ENCODE measurements at places on chromosomes 6 and 20.

GRCh38 chr20:9195031-9195430, 126.1 kb downstream of the PLCB4 start:
- H3K4me3 ChIP-seq: no peak overlapping the region
- no peak for DNase-seq
- H3K4me1 ChIP-seq: no peaks in the 10 kb centered on the region
- no peaks in the 10 kb centered on the region for H3K27me3 ChIP-seq

DNA sequence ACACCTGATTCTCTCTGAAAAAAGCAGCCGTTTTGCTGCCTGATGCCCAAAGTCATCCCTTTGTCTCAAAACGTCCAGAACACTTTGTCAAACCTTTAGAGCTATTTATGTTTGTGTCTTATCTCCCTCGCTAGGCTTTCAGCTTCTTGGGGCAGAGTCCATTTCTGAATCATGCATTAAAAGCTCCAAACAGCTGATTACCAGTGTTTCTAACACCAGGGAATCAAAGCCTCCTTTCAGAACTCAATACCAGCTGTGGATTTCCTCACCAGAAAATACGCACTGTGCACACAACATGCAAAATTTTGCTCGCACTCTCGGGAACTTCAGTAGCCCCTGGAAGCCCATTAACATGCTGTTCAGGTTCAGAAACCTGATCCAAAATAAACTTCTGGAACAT, 333.3 kb downstream of the HACE1 start:
- H3K27me3 ChIP-seq: no peaks in the 10 kb centered on the region
- H3K36me3 ChIP-seq: no peaks in the 10 kb centered on the region
- DNase-seq: no peak
- no peaks in the 10 kb centered on the region for H3K4me1 ChIP-seq
- H3K4me3 ChIP-seq: no peak overlapping the region
- no peak overlapping the region for H3K27ac ChIP-seq

DNA sequence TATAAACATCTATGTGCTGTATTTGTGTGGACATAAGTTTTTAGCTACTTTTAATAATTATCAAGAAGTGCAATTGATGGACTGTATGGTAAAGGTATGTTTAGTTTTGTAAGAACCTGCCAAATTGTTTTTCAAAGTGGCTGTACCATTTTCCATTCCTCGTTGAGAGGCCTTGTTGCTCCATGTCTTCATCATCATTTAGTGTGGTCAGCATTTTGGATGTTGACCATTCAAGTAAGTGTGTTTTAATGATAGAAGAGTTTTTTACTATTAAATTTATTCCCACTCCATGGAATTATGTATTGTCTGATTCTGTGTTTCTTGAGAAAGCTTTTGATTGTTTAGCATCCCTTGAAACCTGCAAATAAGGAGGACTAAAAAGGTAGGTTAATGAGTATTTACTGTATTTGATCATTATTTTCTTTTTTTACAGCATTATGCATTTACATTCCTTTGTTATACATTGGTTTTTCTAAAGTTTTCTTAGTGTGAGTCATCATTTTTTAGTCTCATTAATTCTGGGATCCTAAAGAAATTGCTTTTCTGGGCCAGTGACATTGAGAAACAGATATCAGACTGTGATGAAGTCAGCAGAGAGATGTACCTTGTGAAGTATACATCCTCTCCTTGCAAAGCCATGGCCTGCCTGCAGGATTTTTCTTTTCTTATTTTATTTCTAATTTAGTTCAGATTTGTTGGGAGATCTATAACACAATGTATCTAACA, 312.8 kb upstream of the PTCHD4 start:
- H3K27ac ChIP-seq: no peak overlapping the region
- no peaks in the 10 kb centered on the region for H3K36me3 ChIP-seq
- no peaks in the 10 kb centered on the region for H3K4me1 ChIP-seq
- H3K4me3 ChIP-seq: no peak overlapping the region

GRCh38 chr6:164106345-164106769, 691.8 kb downstream of the QKI start:
- DNase-seq: no peak
- H3K4me1 ChIP-seq: no peaks in the 10 kb centered on the region
- H3K27ac ChIP-seq: no peak overlapping the region
- H3K36me3 ChIP-seq: no peaks in the 10 kb centered on the region
- H3K27me3 ChIP-seq: no peaks in the 10 kb centered on the region
- no peak overlapping the region for H3K4me3 ChIP-seq

DNA sequence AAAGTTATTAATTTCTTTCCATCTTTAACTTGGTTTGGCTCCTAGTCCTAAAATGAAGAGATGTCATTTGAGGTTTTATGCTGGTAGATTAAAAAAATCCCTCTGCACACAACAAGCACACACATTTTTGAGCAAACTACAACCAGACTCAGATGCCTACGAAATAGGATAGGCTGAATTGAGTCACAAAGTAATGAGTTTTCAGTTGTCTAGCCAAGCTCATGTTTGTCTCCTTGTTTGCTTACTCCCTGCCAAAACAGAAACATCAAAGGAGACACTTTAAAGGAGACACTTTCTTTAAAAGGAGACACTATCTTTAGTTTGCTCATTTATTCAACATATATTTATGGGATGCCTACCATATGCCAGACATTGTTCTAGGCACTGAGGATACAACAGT, 56.2 kb downstream of the TPBG start:
- H3K27me3 ChIP-seq: no peaks in the 10 kb centered on the region
- H3K4me1 ChIP-seq: no peaks in the 10 kb centered on the region
- no peak for DNase-seq

DNA sequence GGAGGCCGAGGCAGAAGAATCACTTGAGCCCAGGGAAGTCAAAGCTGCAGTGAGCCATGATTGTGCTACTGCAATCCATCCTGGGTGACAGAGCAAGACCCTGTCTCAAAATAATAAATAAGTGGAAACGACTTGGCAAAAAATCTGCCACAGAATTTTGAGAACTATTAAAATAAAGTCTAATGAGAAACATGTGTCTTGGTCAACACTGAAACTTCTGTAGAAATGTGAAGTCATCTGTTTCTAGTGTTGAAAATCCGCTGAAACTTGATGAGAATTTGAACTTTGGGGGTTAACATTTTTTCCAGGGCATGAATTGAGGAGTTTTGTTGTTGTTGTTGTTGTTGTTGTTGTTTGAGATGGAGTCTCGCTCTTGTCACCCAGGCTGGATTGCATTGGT, 29.0 kb upstream of the BCLAF1 start:
- no peaks in the 10 kb centered on the region for H3K36me3 ChIP-seq
- H3K27ac ChIP-seq: no peak overlapping the region
- H3K4me1 ChIP-seq: no peaks in the 10 kb centered on the region
- H3K27me3 ChIP-seq: no peaks in the 10 kb centered on the region

- no peaks in the 10 kb centered on the region for H3K27me3 ChIP-seq
- H3K4me3 ChIP-seq: no peak overlapping the region
- H3K36me3 ChIP-seq: no peaks in the 10 kb centered on the region
These were observed 54.3 kb upstream of the NFATC2 start for GRCh38 chr20:51596668-51597388.

DNA sequence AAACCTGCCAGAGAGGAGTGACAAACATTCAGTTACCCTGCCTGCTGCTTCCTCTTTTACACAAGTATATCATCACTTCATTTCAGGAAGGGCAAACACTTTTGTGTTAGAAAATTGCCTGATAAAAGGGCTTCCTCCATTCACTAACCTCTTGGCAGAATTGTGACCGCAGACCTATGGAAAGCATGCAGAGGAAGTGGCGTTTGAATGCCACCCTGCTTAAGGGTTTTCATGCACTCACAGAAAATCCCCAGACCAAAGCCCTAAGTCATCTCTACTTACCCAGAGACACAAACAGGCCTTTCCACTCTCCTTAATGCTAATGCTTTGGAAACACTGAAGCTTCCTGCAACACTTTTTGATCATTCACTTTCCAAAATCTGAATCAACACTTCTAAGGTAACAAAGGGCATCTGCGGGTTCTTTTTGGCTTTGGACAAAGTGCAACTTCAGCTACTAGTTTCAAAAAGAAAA, 22.1 kb upstream of the RALGAPA2 start:
- no peak for DNase-seq
- H3K4me3 ChIP-seq: no peak overlapping the region
- no peaks in the 10 kb centered on the region for H3K36me3 ChIP-seq
- H3K27me3 ChIP-seq: no peaks in the 10 kb centered on the region

- no peak overlapping the region for H3K27ac ChIP-seq
- no peak for DNase-seq
- no peaks in the 10 kb centered on the region for H3K27me3 ChIP-seq
- no peaks in the 10 kb centered on the region for H3K36me3 ChIP-seq
These were observed 95.2 kb downstream of the CDK19 start for GRCh38 chr6:110720066-110720465.

DNA sequence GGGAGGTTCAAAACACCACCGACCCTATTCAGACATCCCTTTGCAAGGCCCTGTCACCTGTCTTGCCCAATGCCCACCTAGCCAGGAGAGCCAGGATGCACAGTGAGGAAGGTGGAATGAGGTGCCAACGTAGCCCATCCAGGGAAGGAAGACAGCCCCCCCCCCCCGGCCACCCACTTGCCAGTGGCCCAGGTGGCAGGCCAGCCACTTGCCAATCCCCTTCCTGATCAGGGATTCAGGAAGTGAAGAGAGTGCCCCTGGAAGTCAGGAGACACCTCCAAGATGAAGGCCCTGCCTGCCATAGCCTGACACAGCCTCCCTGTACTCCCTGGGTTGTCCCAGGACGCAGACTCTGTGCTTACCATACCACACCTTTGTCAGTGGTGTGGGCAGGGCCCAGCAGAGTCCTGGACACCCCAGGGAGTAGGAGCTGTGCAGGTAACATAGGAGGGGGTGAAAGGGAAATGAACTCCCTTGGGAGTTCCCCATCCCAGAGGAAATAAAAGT, 54.7 kb downstream of the MRPL14 start:
- peak overlapping the region; percentile 55 for H3K27ac ChIP-seq
- no peak for DNase-seq
- H3K36me3 ChIP-seq: no peaks in the 10 kb centered on the region
- H3K4me1 ChIP-seq: peaks cover 11% of the 10 kb centered on the region

DNA sequence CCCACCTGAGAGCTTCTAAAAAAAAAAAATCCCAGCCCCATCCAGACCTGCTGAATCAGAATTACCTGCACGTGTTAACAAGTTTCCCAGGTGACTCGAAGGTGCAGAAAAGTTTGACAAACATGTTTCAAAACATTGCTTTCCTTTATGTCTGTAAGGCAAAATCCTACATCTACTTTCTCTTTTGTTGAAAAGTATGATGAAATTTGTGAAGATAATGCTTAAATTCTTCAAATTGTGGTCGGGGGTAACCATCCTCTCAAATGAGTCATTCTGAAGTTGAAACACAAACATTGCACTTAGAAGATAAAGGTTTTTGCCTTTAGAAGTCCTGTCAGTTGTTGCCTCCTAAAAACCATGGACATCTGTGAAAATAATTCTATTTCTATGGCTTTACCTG, 429.7 kb downstream of the EPHA7 start:
- no peak for DNase-seq
- no peak overlapping the region for H3K4me3 ChIP-seq
- no peak overlapping the region for H3K27ac ChIP-seq
- no peaks in the 10 kb centered on the region for H3K4me1 ChIP-seq
- no peaks in the 10 kb centered on the region for H3K36me3 ChIP-seq

- H3K27me3 ChIP-seq: no peaks in the 10 kb centered on the region
- H3K4me1 ChIP-seq: no peaks in the 10 kb centered on the region
- H3K36me3 ChIP-seq: no peaks in the 10 kb centered on the region
- no peak overlapping the region for H3K27ac ChIP-seq
- H3K4me3 ChIP-seq: no peak overlapping the region
- no peak for DNase-seq
These were observed 141.7 kb downstream of the EDN3 start for GRCh38 chr20:59441860-59442810.

DNA sequence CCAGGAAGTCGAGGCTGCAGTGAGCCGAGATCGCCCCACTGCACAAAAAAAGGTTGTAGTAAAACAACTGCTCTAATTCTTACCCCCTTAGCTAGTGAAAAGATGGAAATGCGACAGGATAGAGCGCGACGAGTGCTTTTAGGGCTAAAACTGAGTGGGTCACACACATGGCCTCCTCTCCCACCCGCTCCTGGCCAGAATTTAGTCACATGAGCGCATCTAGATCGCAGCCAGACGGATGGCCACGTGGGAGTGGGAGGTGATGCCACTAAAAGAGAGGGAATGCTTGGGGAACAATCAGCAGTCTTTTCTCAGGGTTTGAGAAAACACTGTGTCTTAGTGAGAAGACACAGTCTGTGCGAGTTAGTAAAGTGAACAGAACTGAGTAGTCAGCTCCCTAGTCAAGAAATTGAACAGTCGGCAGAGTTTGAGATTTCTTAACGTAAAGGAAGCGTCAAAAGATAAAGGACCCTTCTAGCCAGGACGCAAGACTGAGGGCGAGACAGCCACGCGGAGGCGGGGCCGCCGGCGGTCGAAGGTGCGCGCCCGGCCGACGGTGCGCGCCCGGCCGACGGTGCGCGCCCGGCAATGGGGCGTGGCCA, 664 bp upstream of the ACTR5 start:
- no peaks in the 10 kb centered on the region for H3K4me1 ChIP-seq
- H3K27ac ChIP-seq: peak overlapping the region; percentile 97
- DNase-seq: no peak
- H3K4me3 ChIP-seq: peak overlapping the region; percentile 74
- H3K27me3 ChIP-seq: no peaks in the 10 kb centered on the region
- H3K36me3 ChIP-seq: no peaks in the 10 kb centered on the region

Measured in prostate gland (tissue), 2 donors.